ENCODE measurements at places on chromosomes 12 and 14.

DNA sequence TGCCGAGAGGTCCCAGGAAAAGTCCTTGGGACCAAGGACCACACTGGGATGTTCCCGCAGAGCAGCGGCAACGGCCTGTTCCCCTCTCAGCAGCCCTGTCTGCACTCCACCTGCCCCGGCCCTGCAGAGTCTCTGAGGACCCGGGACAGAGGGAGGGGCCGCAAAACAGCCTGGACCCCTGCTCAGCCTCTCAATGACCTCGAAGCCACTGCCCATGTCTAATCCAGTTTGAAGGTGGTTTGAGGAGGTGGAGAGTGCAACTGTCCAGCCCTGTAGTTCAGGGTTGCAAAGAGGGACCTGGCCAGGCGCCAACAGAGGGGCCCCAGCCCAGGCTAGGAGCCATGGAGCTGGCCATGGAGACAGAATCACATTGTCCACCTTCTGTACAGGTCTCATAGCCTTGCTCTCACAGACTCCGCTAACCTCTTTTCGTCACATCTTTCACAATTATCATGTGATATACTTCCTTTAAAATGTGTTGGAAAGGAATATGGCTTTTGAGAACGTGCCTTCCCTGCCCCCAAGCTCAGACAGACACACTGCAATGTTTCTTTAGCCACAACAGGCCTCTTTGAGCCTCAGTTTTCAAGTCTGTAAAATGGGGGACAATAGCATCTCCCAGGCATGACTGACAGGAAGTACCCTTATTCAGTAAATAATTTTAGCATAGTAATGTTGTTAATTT lies 49.3 kb downstream of the ACTN1 start:
- no peak for DNase-seq

- DNase-seq = no peak
Observed at GRCh38 chr14:34235643-34236300, 226.3 kb downstream of the SPTSSA start.

DNA sequence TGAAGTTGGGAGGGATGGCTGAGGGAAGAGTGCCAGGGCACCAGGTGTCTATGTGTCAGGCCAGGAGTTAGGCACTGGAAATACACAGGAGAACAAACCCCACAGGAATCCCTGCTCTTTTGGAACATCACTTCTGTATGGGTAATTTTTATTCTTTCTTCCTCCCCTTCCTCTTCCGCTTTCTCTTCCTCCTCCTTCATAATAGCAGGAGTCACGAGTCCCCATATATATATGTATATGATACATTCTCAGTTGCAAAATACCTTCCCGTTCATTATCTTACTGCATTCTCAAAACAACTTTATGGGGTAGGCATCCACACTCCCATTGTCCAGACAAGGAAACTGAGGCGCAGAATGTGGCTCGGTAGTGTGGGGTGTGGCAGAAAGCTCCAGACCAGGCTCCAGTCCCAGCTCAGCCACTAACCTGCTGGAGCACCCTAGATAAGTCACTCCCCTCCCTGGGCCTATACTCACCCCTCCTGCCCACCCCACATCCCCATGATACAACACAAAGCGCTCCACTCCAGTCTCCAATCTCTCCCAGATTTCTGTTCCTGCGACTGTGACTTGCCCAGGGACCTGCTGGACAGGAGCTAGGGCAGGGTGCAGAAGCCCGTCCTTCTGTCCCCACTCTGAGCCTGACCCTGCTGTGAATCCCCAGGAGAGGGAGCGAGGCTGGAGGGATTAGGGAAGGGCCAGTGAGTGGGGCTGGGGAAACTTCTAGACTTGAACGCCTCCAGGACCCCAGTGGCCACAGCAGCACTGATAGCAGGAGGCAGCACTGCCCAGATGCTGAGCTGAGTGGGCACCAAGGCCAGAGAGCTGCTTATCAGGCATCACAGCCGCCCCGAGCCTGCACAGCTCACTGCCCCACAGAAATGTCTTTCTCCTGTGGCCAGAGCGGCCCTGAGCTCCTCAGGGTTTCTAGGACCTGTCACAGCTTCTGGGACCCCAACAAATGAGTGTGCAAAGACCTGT lies 1.4 kb upstream of the AQP2 start:
- DNase-seq = no peak

DNA sequence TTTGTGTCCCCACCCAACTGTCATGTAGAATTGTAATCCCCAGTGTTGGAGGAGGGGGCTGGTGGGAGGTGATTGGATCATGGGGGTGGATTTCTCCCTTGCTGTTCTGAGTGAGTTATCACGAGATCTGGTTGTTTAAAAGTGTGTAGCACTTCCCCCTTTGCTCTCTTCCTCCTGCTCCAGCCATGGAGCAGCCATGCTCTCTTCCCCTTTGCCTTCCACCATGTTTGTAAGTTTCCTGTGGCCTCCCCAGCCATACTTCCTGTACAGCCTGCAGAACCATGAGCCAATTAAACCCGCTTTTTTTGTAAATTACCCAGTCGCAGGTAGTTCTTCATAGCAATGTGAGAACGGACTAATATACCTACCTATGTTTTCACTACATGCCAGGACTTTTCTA lies 2.6 kb upstream of the POC1B start:
- DNase-seq = no peak

DNA sequence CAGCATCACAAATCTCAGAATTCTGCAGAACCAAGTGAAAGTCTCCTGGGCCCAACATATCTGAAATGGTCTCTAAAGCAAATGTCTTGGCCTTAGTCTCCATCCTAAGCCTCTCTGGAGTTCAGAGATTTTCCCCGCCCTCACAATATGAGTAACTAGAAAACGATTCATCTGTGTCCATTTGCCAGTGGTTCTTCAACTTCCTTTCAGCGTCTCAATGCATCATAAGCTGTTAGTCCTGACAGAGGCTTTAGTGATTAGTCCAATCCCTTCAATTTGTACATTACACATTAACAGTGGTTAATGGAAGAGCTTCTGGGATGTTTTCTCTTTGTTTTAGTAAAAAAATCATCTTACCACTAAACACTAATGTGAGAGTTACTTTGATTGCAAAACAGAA lies 17.4 kb downstream of the NPC2 start:
- no peak for DNase-seq

GRCh38 chr14:100605706-100606686 lies 18.8 kb upstream of the BEGAIN start:
- DNase-seq = no peak

DNA sequence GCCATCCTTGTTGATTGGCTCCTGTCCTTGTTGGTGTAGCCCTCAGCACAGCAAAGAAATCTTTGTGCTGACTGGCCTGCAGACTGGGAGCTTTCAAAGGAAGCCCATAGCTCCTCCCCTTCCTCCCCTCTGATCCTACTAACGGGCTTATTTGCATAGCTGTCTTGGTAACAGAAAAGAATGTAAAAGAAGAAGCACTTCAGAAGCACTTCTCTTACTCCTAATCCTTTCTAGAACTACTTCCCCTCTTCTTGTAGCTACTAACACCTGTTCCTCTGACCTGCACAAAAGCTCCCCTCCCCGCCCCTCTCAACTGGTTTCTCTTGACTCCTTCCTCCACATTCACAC lies 14.3 kb upstream of the RIC8B start:
- no peak for DNase-seq

GRCh38 chr12:119409043-119409442 lies 74.5 kb downstream of the CCDC60 start:
- no peak for DNase-seq

GRCh38 chr14:55588259-55588699 lies 8.3 kb downstream of the KTN1 start:
- no peak for DNase-seq

- no peak for DNase-seq
Observed at GRCh38 chr14:51410897-51411296, 170.8 kb downstream of the TMX1 start.

- DNase-seq = no peak
Observed at GRCh38 chr12:75820848-75821578, 210.6 kb downstream of the PHLDA1 start.

DNA sequence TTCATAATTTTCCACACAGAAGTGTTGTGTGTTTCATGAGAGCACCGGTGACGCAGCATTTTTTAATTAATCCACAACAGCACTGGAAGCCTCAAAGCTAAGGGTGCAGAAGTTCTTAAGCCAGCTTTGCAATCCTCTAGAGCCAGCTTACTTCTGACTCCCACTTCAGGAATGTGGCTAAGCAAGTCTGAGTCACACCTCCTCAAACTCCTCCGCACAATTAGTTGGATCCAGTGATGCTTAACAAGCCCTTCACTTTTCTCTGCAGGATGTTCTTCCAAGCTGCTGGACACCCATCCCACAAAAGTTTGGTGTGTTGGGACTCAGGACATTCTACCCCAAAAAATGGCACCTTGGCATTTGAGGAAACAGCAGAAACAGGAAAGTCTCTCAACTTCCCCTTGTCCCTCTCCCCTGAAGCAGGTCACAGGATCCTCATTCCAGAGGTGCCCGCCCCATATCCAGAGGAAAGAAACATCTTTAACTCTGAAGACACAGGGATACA lies 210.0 kb downstream of the PPM1H start:
- no peak for DNase-seq

DNA sequence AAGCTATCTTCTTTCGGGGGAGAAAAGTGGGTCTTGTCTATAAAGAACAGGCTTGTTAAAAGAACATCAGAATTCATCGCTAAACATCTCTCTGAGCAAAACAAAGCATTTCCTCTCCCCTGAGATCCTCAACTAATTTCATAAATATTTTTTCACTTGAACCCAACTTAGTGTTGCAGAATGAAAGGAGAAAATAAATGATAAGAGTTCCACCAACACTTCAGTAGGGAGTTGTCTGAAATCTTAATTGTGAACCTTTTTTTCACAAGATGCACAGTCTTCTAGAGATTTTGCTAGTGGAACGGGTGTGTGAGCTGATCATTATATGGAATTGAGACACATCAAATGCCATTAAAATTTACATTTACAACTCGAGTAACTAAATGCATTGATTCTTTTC lies 1.3 kb upstream of the DAAM1 start:
- DNase-seq = no peak

DNA sequence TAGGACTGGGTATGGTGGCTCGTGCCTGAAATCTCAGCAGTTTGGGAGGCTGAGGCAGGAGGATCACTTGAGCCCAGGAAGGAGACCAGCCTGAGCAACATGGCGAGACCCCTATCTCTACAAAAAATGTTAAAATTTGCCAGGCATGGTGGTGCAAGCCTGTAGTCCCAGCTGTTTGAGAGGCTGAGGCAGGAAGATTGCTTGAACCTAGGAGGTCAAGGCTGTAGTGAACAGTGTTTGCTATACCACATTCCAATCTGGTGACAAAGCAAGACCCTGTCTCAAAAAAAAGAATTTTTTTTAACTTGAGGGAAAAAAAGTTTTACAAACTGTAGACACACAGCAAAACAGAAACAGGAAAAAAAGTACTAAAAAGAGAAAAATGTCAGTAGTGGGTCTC lies 2.3 kb upstream of the MAP3K9 start:
- no peak for DNase-seq

- DNase-seq = no peak
Observed at GRCh38 chr12:57781244-57781643, 1.3 kb upstream of the TSFM start.

- DNase-seq = no peak
Observed at GRCh38 chr12:87094356-87094755, 838.2 kb upstream of the MGAT4C start.

GRCh38 chr14:106622200-106622745 lies 1095.9 kb downstream of the TMEM121 start:
- no peak for DNase-seq

DNA sequence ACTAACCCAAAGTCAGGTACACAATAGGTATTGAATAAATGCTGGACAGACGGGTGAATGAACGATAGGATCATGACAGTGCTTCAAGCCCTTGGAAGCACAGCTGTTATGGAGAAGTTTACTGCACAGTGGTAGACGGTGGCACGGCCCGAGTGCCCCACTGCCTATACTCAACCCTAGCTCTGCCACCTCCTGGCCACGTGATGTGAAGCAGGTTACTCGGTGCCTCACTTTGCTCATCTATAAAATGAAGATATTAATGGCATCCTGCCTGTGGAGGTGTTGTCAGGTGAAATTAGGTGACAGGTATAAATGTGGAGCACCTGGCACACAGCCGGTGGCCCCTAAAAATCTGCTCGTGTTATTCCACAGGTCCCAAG lies 5.8 kb downstream of the ASB2 start:
- DNase-seq = peak; percentile 65

DNA sequence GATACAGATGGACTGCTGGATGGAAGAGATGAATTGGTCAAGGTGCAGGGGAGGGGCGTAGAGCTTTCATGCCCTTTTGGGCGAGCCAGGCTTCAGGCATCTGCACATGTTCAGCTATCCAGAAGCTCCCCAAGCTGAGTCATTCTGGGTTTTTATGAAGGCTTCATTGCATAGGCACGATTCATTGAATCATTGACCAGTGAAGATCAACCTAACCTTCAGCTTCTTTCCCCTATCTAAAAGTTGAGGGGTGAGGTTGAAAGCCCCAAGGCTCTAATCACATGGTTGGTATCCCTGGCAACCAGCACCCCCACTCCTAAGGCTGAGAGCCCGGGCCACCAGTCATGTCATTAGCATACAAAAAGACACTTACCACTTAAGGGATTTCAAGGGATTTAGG lies 36.3 kb downstream of the RPS29 start:
- no peak for DNase-seq

DNA sequence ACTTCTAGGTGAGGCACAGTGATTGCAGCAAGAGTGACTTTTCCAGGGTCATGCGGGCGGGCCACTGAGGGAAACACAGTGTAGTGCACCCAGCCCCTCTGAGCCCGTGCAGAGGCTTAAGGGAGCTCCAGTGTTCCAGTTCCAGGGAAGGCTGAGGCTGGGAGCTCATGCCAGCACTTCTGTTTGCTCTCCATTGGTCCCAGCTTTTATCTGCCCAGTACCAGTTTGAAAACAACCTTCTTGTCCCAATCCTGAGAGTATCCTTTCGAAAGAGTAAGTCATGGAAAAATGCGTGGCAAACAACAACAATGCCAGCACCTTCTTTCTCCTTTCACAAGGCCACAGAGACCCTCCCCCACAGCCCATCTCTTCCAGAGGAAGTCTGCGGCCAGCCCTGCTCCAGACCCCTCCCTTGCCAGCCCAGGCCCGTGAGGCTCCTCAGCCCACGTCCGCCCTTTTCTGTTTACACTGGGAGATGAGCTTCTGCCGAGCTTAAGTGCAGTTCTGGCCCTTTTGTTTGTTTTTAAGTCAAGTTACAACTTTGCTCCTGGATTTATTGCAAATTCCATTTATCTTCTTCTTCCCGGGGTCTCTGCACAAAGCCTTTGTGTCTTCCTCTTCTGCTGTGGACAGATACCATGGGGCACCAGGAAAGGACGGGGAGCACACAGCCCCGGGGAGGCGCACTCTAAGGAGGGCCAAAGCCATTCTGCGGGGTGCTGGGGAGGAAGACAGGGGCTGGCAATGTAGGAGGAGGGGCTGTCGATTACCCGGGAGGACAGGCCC lies 185.6 kb downstream of the ZFP36L1 start:
- DNase-seq = no peak

GRCh38 chr12:106332536-106332935 lies 25.0 kb upstream of the POLR3B start:
- DNase-seq = no peak

DNA sequence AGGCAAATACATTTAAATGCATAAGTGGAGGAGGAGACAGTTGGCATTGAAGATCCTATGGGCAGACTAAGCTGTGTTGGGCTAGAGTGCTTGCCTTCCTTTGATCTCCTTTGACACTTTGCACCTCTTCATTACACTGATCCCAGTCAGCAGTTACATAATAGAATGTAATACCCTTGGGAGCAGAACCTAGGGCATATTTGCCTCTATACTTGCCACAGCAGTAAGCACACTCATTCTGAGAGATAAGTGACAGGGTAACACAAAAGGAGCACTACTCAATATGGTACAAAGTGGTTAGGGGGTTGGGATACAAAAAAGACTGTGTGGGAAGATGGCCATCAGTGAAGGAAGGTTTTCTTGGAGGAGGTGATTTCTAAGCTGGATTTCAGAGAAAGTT lies 9.0 kb downstream of the MARS1 start:
- no peak for DNase-seq
